T-helper 17 cell (primary cell): ENCODE measurements at places on chromosomes 12 and 14. TPM values are rescaled to one million over a fixed set of nuclear protein-coding genes. Genes with fewer than 3 reads are reported as not detected.

Gene KRT3
- total RNA-seq, result not detected

Gene ERBB3
- 0.80 TPM for total RNA-seq

DNA sequence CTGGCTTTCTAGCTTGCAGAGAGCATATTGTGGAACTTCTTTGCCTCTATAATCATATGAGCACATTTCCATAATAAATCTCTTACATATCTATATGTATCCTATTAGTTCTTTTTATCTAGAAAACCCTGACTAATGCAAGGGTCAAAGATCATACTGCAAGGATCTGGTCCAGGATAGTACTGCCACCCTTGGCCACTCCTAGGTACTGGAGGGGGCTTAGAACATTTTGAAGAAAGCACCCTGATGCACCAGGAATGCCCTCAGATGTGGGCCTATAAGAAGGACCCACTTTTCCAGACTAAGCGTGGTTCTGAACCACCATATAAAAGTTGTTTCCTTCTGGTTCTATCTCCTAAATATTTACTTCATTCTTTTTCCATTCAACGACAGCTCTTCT, 14.6 kb downstream of the ATXN7L3B start:
- no peak for DNase-seq

DNA sequence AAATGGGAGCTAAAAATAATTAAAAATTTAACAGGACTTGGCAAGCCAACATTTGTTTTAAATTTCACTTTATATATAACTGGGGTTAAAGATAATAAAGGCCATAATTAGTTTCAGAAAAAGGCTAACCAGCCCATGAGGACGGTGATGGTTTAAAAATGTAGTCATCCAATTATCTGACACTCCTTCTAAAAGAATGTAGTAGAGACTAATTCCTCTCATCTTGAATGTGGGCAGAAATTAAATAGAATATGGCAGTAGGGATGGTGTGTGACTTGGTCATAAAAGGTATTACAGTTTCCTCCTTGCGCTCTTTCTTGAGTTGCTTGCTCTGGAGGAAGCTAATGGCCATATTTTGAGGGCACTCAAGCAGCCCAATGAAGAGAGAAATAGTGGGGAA, 49.1 kb upstream of the PTPRB start:
- DNase-seq, result no peak

DNA sequence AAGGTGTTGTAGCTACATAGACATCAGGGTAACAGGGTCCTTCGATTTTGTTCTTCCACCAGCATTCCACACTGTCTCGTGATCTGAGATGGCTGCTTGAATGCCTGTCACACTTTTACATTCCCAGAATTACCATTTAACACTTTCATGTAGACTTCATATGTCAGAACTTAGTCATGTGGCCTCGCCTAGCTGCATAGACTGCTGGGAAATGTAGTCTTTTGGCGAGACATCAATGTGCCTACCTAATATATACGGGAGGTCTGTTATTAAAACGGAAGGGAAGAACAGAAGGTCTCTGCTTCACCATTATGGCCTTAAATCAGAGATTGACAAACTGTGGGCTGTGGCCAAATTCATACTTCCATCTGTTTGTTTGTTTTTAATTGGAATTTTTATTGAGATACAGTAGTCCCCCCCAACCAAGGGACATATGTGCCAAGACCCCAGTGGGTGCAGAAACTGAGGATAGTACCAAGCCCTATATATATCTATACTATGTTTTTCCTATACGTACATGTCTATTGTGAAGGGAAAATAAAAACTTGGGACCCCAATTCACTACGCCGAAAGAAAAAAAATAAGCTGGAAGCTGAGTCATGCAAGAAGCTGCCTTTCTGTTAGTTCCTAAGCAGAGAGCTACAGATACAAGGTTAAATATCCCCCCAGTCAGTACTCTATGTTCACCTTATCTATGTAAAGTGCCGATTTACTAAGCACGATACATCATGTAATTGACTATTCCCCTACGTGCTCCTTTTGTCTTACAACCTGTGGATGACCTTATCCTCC, 11.3 kb upstream of the HRK start:
- DNase-seq, result no peak

- DNase-seq, result no peak
Observed at GRCh38 chr12:11949738-11950411, 120.9 kb upstream of the BCL2L14 start.

GRCh38 chr14:102779574-102780315, 2.5 kb downstream of the TRAF3 start:
- DNase-seq, result no peak

GRCh38 chr12:22064968-22065367, 18.9 kb downstream of the CMAS start:
- DNase-seq, result no peak

DNA sequence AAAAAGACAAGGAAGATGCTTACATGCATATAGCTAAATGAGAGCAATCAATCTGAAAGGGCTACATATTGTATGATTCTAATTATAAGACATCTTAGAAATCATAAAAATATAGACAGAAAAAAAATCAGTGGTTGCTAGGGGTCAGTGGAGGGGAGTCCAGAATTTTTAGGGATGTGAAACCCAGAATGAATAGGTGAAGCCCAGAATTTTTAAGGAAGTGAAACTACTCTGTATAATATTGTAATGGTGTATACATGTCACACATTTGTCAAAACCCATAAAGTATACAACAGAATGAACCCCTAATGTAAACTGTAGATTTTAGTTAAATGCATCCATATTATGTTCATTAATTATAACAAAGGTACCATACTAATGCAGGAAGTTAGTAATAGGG, 713.2 kb downstream of the FLRT2 start:
- DNase-seq, result no peak

GRCh38 chr14:65024957-65025356, 38.3 kb downstream of the FNTB start:
- DNase-seq, result no peak
